ENCODE measurements at places on chromosomes 12 and 14.

GRCh38 chr12:78293059-78293686, 462.5 kb downstream of the NAV3 start:
- no peak for DNase-seq

GRCh38 chr12:13523536-13524307, 327.2 kb downstream of the EMP1 start:
- DNase-seq = no peak

GRCh38 chr14:75113932-75114539, 12.8 kb downstream of the NEK9 start:
- DNase-seq = no peak

- DNase-seq = no peak
Measured at GRCh38 chr14:59847711-59848110, 22.9 kb downstream of the RTN1 start.

- no peak for DNase-seq
Measured at GRCh38 chr14:96125536-96125935, 79.1 kb upstream of the BDKRB2 start.

- no peak for DNase-seq
Measured at GRCh38 chr12:65670775-65671174, 153.5 kb upstream of the HMGA2 start.

- no peak for DNase-seq
Measured at GRCh38 chr14:53793790-53794505, 162.7 kb downstream of the BMP4 start.

DNA sequence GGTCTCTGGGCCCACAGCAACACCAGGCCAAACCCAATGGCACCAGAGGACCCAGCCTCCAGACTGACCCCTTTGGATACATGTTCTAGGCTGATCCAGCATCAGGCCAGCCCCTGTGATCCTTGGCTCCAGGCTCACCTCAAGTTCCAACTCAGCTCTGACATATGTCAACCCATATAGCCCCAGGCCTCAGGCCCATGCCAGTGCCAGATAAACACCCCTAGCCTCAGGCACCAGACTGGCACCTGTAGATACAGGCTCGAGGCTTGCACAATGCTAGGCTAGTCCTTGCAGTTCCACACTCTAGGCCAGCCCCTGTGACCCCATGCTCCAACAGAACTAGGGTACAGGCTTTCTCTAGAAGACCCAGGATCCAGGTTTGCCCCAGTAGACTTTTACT, 287.5 kb downstream of the KCNC2 start:
- DNase-seq = no peak

DNA sequence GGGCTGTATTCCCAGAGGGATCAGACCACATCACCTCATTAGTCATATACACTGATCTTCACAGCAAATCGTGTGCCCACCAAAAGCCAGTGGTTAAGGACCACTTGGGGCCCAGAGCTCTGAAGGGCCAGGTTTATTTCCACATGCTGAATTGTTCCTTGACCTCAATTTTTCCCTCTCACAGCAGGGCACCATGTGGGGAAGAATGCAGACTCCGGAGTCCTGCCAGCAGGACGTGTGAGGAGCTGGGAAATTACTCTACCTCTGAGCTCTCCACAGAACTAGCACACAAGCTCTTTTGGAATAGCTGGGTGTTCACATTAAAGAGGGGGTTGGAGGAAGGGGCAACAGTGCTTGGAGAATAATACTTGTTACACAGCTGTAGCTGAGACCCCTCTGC, 57.6 kb upstream of the SEL1L start:
- no peak for DNase-seq

- no peak for DNase-seq
Measured at GRCh38 chr12:34212651-34213050, 190.4 kb downstream of the ALG10 start.

DNA sequence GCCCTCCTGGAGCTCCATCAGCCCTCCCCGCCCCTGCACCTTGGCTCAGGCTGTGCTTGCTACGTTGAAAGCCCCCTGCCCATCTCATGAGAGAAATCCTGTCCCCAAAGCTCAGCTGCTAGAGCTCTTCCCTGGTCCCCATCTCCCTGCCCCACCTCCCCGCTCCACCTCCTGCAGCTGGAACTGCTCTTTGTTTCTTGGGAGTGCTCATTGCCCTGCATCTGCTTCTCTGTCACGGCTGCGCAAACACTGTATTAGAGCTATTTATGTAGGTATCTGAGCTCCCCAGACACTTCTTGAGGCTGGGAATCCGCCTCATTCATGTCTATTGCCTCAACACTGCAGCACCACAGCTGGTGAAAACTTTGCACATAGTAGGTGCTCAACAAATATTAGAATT, 32.8 kb upstream of the PRIMA1 start:
- no peak for DNase-seq

Measured in KG1 (cell line).